ENCODE measurements at places on chromosomes 7 and 10.

DNA sequence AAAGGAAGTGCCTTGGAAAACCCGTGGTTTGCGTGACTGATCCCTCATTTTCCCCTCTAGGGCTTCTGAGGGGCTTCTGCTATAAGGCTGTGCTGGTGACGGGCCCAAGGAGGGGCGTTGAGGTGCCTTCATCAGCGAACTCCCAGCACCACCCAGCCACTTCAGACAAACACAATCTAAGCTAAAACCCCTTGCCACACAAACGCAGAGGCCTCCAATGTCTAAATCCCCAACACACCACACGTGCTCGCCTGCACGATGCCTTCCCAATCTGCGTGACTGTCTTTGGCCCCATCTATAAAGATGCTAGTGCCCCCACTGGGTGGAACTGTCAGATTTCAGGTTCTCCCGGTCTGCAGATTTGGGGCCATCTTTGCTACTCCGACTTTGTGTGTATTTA, 4.1 kb upstream of the GAD2 start:
- DNase-seq: no peak

DNA sequence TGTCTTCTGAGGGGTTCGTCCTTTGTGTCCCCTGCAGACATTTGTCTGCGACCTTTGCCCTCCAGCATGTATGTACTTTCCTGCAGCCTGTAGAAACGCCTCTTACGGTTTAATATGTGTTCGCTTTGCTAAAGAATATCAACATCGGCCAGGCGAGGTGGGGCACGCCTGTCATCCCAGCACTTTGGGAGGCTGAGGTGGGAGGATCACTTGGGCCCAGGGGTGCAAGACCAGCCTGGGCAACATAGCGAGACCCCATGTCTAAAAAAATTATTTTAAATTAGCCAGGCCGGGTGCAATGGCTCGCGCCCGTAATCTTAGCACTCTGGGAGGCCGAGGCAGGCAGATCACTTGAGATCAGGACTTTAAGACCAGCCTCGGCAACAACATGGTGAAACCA, 15.5 kb downstream of the ALKBH4 start:
- no peak for DNase-seq

DNA sequence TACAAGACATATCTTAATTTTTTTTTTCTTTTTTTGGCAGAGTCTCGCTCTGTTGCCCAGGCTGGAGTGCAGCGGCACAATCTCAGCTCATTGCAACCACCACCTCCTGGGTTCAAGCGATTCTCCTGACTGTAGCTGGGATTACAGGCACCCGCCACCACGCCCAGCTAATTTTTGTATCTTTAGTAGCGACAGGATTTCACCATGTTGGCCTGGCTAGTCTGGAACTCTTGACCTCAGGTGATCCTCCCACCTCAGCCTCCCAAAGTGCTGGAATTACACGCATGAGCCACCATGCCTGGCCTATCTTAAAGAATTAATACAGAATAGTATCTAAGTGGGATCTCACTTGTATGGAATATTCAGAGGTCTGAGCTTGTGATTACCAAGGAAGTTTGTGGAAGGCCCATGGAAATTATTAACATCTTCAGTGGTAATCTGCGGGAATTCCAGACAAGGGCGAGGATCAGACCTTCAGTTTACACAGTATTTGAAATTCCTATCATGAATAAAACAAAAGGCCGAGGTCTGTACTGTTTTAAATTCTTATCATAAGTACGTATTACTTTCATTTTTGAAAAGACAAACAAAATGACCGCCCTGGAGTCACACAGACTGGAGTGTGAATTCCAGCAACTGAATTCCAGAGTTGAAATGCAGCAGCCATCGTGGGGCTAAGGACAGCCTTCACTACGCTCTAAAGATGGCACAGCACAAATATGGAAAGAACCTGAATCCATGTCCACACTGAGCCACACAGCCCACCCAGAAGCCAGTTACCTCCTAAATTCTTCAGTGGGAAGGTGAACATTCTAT, 16.7 kb downstream of the GPRIN2 start:
- DNase-seq: no peak

DNA sequence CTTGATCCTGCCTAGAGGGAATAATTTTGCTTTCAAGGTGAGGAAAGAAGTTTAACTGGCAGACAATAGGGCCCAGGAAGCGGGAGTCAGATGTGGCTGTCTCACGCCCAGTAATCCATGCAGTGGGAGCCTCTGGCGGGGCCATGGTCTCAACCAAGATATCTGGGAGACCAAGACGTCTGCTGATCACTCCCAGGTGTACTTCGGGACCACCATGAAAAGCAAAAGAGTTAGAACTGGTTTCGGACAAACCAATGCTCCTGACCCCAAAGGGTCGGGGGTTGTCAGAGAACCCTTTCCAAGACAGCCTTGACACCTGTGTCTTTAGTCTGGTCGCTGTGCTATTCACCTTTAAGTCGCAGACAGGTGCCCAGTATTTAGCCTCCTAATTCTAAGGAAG, 256.9 kb upstream of the MBL2 start:
- no peak for DNase-seq
